ENCODE measurements at places on chromosomes 6 and 20.

- no peak for DNase-seq
These were observed 315.4 kb upstream of the RUNX2 start for GRCh38 chr6:45012687-45013086.

- no peak for DNase-seq
These were observed 146.1 kb upstream of the LRFN2 start for GRCh38 chr6:40733290-40733689.

DNA sequence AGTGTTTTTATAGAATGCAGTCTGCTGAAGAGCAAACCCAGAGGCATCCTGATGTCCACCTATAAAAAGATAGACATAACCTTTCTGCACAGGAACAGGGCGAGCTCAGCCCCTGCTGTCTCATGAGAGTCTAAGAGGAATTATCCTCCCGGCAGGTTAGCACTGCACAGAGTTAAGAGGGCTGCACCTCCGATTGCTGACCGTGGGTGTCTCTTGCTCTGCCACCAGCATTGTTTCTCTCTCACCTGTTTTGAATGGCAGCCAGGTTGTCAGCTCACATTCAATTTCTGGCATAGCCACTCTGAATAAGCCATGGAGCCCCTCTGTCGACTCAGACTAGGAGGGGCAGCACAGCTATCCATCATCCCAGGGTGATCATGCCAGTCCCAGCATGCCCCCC lies 211.2 kb downstream of the PHACTR1 start:
- DNase-seq: no peak

- no peak for DNase-seq
These were observed 79.9 kb upstream of the MPC1 start for GRCh38 chr6:166462461-166463135.

GRCh38 chr6:11218102-11218442 lies 14.4 kb downstream of the NEDD9 start:
- no peak for DNase-seq

DNA sequence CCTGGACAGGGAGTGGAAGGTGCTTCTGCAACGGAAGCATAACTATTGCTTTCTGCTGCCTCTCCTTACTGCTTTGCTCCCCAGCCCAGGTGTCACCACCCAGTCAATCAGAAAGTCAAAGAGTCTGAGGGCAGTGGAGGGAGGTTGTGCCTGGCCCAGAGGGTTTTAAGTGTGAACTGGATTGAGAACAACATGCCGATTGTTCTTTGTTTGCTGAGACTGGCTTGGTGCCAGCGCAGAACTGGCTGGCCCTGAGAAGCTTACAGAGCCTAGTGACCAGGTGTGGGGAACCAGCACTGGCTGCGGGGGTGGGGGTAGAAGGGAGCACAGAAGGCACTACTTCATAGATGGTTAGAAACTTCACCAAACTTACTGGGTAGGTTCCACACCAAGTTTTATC lies 31.1 kb upstream of the ENPP4 start:
- DNase-seq: no peak

- no peak for DNase-seq
These were observed 84.9 kb upstream of the CARMIL1 start for GRCh38 chr6:25194172-25194678.

DNA sequence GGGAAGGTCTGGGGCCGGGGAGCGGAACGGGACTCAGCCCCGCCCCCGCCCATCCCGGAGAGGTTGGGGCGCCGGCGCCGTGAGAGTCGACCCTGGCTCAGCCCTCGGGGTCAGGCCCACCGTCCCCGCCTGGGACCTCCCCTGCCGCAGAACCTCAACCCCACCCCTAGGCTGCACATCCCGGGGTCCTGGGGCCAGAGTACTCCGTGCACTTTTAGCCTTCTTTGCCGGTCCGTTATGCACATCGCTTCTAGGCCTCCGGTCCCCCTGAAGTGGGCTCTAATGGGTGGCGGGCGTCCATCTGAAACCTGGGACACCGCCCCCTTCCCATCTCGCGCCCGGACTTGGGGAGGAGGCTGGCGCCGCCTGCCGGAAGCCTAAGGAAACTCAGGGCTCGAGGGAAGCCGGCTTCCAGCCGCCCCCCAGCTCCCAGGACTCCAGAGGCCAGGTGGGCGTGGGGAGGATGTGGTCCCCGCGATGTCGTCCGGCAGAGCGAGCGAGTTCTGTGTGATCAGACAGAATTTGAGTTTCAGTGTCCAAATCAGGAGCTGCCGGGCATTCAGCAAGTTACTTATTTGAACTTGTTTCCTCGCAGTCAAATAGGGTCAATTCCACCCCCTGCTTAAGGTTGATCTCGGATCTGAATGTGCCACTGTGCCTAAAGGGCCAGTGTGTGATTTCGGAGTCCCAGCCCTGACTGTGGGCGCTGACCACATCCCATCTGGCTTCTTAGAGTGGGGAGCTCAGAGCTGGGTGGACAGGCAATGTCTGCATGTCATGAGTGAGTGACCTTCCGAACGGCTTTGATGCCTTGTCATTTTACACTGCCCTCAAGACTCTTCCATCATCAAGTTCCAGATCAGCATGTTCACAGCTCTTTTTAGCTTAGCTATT lies 47.6 kb downstream of the CPXM1 start:
- no peak for DNase-seq

DNA sequence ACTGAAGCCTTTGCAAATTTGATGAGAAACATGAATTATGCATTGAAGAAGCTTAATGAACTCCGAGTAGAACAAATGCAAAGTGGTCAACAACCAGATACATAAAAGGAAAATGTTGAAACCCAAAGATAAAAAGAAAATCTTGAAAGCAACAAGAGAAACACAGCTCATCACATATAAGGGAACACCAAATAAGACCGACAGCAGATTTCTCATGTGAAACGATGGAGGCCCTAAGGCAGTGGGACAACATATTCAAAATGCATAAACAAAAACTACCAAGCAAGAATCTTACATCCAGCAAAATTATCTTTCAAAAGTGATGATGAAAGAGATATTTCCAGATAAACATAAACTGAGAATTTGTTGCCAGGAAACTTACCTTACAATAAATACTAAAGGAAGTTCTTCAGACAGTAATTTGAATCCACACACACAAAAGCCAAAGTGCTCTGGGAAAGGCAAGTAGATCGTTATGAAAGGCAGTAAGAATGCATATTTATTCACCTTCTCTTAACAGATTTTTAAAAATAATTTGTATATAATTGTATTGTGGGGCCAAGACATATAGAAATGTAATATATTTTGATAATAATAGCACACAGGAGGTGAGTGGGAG lies 22.5 kb downstream of the SLC52A3 start:
- DNase-seq: no peak

GRCh38 chr6:5998711-5999687 lies 7.7 kb downstream of the NRN1 start:
- no peak for DNase-seq

DNA sequence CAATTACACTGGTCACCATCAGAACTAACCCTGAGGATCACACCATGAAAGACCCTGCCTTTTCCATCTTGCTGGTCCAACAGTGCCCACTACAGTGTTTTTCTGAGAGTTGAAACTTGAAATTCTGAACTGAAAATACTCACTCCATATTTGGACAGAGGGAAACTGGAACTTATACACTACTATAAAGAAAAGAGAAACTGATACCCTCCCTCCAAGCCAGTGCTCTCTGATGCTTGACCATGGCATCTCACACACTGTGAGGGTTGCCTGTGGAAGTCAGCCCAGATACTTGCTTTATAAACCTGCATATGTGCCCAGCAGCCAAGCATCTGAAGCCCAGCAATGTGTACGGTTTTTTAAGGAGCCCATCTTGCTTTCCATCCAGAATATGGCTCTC lies 108.7 kb downstream of the FOXA2 start:
- DNase-seq: no peak

DNA sequence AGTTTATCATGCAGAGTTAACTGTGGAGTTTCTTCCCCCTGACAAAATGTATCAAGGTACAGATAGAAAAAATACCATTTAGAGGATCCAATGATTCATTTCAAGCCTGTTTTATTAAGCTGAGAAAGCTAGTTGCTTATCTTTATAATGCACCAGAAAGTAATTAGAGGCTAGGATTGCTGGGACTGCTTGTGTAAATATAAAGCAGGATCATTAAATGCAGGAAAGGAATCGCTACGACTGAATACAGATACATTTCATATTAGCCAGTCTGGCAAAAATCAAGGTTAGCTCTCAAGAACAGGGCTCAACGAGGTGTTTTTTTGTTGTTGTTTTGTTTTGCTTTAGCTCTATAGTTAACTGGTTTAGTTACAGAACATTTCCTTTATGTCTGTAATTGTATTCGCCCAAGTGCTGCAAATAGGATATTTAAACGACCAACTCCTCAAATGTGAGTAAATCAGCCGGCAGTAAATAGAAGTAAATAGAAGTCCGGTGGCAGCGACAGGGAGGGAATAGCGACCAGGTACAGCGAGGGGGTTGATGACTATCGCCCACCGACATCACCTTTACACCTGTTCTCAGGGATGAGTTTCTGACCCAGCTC lies 748 bp downstream of the UBE2J1 start:
- no peak for DNase-seq

- no peak for DNase-seq
These were observed 27.1 kb downstream of the GSTA2 start for GRCh38 chr6:52736145-52736544.

DNA sequence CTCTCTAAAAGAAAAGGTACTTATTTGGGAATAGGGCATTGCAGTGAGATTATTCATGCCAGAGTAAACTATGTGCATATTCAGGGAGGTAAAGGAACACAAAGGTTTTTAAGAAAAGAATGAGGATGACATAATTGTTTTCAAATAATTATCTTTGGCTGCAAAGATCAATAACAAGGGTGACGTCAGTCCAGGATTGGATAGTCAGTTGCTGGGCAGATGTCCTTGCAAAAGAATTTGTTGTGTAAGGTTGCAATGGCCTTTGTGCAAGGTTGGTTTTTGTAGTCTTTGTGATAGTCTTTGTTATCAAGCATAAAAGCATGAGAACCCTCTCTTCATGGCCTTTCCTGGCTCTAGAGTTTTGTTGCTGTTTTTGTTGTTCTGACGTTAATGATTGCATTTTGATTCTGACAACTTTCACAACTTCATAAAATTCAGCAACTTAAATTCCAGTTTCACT lies 17.7 kb downstream of the LOC128125822 start:
- DNase-seq: no peak

GRCh38 chr20:39850246-39850645 lies 838.8 kb downstream of the MAFB start:
- DNase-seq: no peak

- no peak for DNase-seq
These were observed 4.0 kb upstream of the FRMD1 start for GRCh38 chr6:168082860-168083513.

GRCh38 chr20:1874450-1875182 lies 20.6 kb upstream of the SIRPA start:
- DNase-seq: no peak

GRCh38 chr6:147973806-147974205 lies 368.8 kb upstream of the SASH1 start:
- no peak for DNase-seq

DNA sequence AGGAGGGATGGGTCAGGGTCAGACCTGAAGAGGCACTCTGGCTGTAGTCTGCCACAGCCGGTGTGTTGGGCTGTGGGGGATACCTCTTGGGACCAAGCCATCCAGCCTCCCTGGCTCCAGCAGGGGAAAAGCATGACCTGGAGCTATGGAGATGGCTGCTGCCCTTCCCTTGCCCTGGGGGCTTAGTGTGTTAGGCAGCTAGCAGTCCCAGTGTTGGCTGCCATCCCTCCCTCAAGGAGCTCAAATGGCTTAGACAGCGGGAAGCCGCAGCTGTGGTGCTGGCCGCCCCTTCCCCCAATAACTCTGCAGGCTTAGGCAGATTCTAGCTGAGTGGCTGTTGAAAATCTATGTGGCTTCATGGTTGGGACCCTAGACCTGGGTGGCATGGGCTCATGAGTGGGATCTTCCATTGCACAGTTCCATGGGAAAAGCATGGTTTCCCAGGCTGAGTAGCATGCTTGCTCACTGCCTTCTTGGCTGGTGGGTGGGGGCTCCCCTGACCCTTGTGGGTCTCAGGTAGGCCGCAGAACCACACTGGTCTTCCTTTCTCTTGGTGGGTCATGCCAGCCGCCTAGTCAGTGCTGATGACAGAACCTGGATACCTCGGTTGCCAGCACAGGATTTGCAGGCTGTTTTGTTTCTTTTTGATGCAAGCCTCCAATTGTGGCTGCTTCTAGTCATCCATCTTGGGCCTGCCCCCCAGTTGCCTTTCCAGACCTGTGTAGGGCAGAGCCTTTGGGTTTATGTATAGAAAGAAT lies 69.0 kb upstream of the AHI1 start:
- DNase-seq: no peak

- no peak for DNase-seq
These were observed 85.0 kb downstream of the SULF2 start for GRCh38 chr20:47700327-47700726.

- DNase-seq: peak; percentile 25
These were observed 637.6 kb downstream of the RNF144B start for GRCh38 chr6:19024737-19025136.

GRCh38 chr20:61125546-61126180 lies 126.4 kb upstream of the CDH4 start:
- DNase-seq: no peak

DNA sequence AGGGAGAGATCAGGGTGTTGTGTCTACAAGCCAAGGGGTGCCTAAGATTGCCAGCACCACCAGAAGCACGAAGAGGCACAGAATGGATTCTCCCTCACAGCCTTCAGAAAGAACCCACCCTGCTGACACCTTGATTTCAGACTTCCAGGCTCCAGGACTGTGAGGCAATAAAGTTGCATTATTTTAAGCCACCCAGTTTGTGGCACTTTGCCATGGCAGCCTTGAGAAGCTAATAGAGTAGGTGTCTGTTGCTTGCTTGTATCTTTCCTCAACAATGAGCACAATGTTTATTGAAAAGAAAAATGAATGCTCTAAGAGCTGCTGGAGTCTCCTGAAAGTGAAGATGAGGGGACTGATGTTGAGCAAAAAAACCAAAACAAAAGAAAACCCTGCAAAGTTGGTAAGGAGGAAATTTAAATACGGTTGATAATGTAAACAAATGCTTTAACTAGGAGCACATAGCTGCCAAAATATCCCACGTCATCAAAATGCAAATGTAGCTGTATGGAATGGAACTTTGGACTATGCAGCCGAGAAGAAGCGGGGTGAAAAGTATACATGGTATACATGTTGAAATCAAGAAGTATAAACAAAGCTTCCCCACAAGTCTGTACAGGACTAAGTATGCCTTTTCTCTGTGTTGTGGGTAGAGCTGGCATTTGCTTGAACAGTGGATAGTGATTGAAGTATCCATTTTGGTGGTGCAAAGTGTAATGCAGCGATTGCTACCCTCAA lies 8.0 kb downstream of the IL20RA start:
- no peak for DNase-seq

DNA sequence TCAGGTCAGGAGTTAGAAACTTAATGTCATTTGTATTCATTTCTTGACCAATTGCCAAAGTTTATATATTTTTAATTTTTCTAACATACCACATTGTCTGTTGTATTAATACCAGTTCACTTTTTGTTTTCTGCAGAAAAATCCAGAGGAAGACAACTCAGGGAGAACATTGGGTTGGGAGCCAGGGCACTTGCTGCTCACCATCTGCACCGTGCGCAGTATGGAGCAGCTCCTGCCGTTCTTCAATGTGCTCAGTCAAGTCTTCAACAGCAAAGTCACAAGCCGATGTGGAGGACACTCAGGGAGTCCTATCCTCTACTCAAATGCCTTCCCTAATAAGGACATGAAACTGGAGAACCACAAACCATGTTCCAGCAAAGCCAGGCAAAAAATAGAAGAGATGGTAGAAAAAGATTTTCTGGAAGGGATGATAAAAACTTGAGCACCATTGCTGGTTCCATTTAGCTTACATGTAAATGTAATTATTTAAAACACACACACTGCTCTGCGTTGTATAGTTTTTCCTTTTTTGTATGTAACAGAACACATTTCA lies 25.3 kb downstream of the PGM3 start:
- DNase-seq: no peak

- no peak for DNase-seq
These were observed 182.5 kb upstream of the JARID2 start for GRCh38 chr6:15063253-15063853.
